ENCODE measurements at places on chromosomes 5 and 9.

GRCh38 chr5:45098483-45098882, 289.7 kb downstream of the MRPS30 start:
- DNase-seq, result no peak

GRCh38 chr9:99262949-99263418, 40.9 kb downstream of the SEC61B start:
- DNase-seq, result no peak

- no peak for DNase-seq
Measured at GRCh38 chr9:16912197-16912596, 41.7 kb upstream of the BNC2 start.

GRCh38 chr5:137119321-137119720, 379.8 kb downstream of the SPOCK1 start:
- DNase-seq, result no peak

- no peak for DNase-seq
Measured at GRCh38 chr9:76181020-76181641, 213.1 kb downstream of the RFK start.

- no peak for DNase-seq
Measured at GRCh38 chr5:2861605-2862004, 110.1 kb upstream of the IRX2 start.

GRCh38 chr9:35689542-35690293, at the start of gene TPM2:
Gene TPM2, minus strand, starts transcription at chr9:35689925. Its CDS starts 108 bp downstream, at chr9:35689817.
- no peak for DNase-seq

DNA sequence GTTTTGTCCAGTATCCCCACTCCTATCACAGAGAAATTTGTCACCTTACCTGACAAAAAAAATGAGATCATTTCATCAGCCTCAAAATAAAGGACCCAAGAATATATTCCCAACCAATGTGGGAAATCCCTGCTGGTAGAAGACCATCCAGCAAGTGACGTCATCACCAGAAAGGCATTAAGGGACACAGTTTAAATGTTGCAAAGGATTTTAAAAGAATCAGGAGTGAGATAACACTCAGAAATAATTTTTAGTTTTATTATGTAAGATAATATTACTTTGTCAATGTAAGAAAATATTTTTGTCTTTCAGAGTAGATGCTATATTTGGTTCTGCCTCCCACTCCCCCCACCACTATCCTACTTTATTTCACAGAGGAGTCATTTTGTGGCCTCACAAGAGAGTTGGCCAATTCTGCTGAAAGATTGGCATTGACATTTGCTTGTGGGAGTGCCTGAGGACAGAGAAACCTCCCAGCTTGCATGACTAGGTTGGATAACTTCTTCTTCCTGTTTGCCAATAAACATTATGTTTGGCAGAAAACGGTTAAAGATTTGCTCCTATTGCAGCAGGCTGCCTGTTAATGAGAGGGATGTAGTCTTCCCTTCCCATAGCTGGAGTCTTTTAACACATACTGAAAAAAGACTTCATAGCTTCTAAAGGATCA, 288.6 kb upstream of the DAB2 start:
- no peak for DNase-seq

DNA sequence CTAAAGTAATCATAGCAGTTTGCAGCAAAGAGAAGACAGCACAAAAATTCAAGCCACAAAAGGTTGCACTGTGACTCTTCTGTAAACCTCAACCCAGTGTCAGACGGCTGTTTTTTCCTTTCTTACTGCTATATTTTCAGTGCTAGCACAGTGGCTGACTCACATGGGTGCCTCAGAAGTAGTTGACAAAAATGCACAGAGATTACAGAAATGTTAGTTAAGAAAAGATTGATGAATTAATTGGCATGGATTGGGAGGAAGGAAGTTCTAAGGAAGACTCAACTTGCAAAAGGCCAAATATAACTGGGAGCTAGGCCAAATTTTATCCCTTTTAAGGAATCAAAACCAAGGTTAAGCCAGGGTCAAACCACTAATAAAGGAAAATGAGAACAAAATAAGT, 43.7 kb upstream of the ITGA1 start:
- DNase-seq, result no peak

DNA sequence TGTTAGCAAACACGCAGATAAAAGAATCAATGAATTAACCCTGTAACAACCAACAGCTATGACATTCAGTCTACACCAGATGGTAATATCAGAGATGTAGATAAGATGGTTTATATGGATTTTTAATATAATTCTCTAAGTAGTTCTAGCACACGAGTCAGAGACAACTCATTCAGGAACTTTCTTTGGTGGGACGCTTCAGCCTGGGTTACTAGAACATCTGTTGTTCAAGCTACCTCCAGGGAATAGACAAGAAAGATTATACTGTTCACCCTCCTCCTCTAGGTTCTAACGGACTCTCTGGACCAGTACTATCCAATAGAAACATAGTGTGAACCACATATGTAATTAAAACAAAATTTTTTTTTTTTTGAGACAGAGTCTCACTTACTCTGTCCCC, 73.8 kb downstream of the RAPGEF1 start:
- no peak for DNase-seq

DNA sequence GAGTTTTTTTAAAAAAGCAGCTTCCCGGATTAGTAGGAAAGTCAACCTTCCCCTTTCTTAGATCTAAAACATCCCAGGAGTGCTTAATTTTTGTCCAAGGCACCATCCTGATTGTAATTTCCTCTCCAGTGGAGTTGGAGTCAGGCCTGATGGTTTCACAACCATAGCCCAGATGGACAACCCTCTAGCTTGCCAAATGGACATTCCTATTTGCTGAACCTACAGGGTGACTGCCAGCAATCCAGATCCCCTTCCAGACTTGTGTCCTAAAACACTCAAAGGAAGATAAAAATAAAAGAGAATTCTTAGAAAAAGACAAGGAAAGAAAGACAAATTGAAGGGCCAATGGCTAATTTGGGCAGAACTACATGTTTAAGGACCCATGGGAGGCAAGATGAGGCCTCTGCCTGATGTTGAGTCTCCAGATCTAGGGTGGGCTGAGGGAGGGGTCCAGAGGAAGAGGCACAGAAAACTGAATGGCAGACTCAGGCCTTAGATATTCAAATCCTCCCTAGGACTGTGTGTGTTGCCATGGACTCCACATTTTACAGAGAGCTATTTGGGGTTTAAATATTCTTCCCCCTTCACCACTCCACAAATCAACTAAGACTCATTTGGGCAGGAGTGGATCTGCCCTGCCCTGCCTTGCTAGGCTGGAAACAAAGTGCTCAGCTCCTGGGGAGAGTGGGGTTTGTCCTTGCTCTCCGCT, 38.5 kb upstream of the SLC44A1 start:
- no peak for DNase-seq

GRCh38 chr5:997001-997474, 11.6 kb upstream of the NKD2 start:
- DNase-seq, result no peak

- no peak for DNase-seq
Measured at GRCh38 chr9:68731857-68732256, 26.8 kb downstream of the PIP5K1B start.

DNA sequence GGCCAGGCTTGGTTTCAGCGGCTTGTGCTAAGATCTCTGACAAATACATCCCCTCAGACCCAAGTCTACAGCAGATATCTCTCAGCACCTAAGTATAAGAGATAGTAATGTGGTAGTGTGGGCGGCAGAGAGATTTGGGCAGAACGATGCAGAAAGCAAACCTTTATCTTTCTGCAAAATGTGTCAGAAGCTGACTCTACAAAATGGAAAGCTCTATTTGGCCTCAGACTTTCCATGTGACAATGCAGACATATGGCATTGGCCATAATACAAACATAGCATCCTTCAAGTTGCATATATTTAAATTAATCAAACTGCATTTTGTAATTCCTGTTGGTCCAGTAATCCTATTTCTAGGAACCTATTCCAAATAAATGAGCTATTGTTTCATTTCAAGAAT, 102.5 kb upstream of the RAI14 start:
- DNase-seq, result no peak

GRCh38 chr5:160449458-160449857, 27.8 kb downstream of the PTTG1 start:
- DNase-seq, result no peak
